ENCODE measurements at places on chromosomes 11 and 22. TPM values are rescaled to one million over a fixed set of nuclear protein-coding genes. Genes with fewer than 3 reads are reported as not detected.

SLC25A18 gene
- total RNA-seq = 0.13 TPM

NUDT8 gene
- 12.3 TPM for total RNA-seq

KCNQ1OT1 gene
- 2.8 TPM for total RNA-seq

UBQLN3 gene
- total RNA-seq = not detected

CACNA1I gene
- total RNA-seq = not detected

POTEH gene
- not detected for total RNA-seq

SAA2 gene
- total RNA-seq = not detected

MPPED1 gene
- total RNA-seq = not detected

TIGD3 gene
- 0.14 TPM for total RNA-seq

ART1 gene
- not detected for total RNA-seq

HEPHL1 gene
- not detected for total RNA-seq

NCF4 gene
- total RNA-seq = not detected

UBE4A gene
- 71.0 TPM for total RNA-seq
